ENCODE measurements at places on chromosomes 4 and X. TPM values are rescaled to one million over a fixed set of nuclear protein-coding genes. Genes with fewer than 3 reads are reported as not detected.

Gene UBA6
- 51.0 TPM for polyA plus RNA-seq

Gene GLUD2
- polyA plus RNA-seq, result 0.31 TPM

Gene LONRF3
- polyA plus RNA-seq, result 0.07 TPM

Gene HTN1
- polyA plus RNA-seq, result not detected

Gene SSX2
- 0.13 TPM for polyA plus RNA-seq

Gene PNMA6F
- not detected for polyA plus RNA-seq

Gene ETDA
- polyA plus RNA-seq, result not detected

Gene FGFBP1
- polyA plus RNA-seq, result 0.11 TPM

Gene TSPAN6
- 20.9 TPM for polyA plus RNA-seq
